H4 (cell line): ENCODE measurements at places on chromosomes 16 and 17. TPM values are rescaled to one million over a fixed set of nuclear protein-coding genes. Genes with fewer than 3 reads are reported as not detected.

PRR11 gene
- 13.0 and 14.7 TPM in 2 replicates for total RNA-seq

PAQR4 gene
- 14.4 and 17.9 TPM in 2 replicates for total RNA-seq

TOX3 gene
- total RNA-seq: 0.04 and 0.31 TPM in 2 replicates

SSTR5 gene
- total RNA-seq: not detected in 2 replicates

NKD1 gene
- total RNA-seq: 0.16 and 0.21 TPM in 2 replicates

ELAC2 gene
- 35.1 and 45.1 TPM in 2 replicates for total RNA-seq

CRHR1 gene
- total RNA-seq: 1.2 and 3.6 TPM in 2 replicates

C17orf78 gene
- total RNA-seq: not detected in 2 replicates

TMC5 gene
- total RNA-seq: not detected in 2 replicates

TAF1C gene
- 8.1 and 18.4 TPM in 2 replicates for total RNA-seq

ANKS4B gene
- total RNA-seq: not detected in 2 replicates

- DNase-seq: no peak
These were observed 64.3 kb downstream of the PGS1 start for GRCh38 chr17:78442648-78443218.

- no peak for DNase-seq
These were observed 123.6 kb upstream of the CDC42EP4 start for GRCh38 chr17:73435412-73435811.

DNA sequence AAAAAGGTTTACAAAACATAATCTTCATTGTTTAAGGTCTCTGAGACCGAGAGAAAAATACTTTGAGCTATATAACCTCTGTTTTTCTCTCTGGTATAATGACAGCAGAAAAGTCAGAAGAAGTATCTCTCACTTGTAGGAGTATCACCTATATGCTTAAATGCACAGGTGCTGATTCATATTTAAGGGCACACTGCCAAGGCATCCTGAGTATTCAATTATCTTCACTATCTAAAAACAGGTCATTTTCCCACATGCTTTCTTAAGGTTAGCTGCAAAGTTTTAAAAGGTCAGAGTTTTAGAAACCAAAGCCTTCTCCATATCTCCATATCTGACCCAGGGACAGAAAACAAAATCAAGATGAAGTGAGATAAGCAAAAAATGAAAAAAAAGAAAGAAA lies 99.3 kb upstream of the C17orf78 start:
- no peak for DNase-seq

DNA sequence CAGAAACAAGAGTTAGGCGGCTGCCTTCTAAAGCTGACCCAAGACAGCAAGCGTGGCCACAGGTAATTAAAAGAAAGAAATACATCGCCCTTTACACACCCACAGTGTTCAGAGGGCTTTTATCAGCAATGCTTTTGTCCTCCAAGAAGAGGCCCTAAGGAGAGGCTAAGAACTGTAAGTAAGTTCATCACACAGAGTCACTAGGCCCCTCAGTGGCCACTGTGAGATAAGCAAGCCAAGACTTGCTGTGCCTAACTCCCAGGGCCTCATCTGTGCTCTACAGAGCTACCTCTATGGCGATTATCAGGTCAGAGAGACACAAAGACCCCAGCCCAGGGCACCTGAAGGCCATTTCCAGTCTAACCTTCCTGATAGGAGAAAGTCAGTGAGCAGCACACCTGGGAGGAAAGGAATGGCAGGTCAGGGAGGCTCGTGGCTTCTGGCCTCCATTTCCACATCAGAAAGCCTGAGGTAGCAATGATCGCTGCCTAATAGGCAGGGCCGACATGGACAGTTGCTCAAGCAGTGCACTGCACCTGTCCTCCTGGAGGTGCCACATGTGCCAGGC lies 545.2 kb upstream of the CDH11 start:
- DNase-seq: peak; percentile 49

GRCh38 chr17:73914536-73915274 lies 270.5 kb upstream of the SDK2 start:
- DNase-seq: no peak

DNA sequence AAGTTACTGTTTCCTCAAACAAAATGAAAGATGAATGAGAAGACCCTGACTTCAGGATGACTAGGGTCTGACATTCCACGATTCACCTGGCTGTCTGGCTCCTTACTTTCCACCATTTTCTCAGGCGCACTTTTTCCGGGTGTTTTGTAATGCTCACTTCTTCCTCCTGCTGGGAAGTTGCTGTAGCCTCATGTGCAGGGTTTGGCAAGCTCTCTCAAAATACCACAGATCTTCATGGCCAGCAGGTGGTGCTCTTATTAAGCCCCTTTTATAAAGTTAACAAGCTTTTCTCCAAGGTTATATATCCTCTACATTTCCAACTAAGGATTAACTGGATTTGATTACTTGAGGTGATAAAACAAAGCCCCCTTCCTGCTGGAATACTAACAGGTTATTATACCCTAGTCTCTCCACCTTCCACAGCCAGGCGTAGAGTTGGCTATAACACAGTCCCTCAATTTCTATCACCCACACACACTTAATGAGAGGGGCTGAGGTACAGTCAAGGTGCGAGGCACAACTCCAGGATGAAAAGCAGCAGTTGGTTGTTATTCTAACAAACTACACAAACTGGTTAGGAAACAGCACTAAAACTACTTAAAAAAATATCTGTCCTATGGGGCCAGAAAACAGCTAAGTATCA lies 45.4 kb downstream of the STH start:
- peak; percentile 89 for DNase-seq

DNA sequence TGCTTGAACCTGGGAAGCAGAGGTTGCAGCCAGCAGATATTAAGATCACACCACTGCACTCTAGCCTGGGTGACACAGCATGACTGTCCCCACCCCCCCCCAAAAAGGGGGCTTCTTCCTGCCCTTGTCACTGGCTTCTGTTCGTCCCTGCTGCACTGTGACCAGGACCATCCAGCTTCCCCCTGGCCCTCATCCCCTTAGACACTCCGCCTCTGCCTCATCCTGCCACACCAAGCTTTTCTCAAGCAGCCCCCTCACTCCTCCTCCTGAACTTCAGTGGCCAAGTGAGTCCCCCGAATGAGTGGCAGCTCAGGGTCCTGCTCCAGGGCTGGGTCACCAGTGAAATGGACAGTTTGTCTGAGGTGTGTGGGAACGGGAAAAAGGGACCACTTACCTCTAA lies 177.3 kb downstream of the CPPED1 start:
- DNase-seq: no peak

GRCh38 chr16:12113523-12114345 lies 137.2 kb downstream of the SNX29 start:
- no peak for DNase-seq

- no peak for DNase-seq
These were observed 170.2 kb upstream of the GOT2 start for GRCh38 chr16:58904291-58904690.

DNA sequence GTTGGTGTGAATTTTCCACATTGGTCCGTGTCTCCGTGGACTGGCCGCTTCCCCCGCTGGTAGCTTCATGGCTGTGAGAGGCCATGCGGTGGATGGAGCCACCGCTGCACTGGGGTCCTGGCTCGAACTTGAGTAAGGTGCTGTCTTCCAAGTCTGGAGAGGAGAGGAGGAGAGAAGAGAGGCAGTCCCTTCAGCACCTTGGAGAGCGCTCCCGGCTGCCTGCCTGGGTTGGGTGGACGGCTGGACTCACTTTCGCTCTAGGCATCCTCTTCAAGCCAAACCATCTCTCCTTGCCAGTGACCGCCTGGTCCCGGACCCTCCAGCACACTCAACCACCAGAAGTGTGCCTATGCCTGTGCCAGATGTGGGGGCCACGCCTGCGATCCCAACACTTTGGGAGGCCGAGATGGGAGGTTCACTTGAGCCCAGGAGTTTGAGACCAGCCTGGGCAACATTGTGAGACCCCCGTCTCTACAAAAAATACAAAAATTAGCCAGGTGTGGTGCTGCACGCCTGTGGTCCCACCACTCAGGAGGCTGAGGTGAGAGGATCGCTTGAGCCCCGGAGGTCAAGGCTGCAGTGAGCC lies 6.2 kb downstream of the JPH3 start:
- DNase-seq: peak; percentile 39

DNA sequence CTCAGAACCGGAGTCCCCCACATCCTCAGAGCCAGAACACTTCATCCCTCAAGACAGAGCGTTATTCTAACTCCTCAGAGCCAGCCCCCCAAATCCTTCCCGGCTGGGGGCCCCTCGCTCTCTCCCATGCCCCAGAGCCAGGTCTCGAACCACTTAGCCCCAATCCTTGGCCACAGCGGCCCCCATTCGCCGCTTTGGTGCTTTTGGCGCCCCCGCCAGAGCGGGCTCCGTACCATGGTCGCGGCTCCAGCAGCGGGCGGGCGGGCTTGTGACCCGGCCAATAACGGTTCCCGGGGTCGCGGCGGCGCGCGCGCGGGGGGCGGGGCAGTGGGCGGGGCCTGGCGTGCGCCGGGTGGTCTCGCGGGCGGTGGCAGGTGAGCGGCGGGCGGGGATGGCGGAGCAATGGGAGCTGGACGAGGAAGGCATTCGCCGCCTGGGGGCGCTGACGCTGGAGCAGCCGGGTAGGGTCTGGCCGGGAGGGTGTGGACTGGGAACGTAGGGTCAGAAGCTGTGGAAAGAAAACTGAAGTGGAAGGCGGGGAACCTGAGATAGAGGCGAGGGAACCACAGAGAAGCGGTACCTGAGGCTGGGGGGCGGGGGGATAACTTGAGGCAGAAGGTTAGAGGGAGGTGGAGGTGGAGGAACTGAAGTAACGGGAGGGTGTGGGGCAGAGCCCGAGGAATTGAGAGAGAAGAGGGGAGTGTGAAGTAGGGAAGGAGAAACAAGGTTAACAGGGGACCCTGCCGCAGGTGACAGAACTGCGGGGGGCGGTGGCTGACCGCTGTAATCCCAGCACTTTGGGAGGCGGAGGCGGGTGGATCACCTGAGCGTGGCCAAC lies at the start of the genes KCTD19 and LRRC36:
KCTD19 (minus strand) TSS at position 270 of the 838 bp plus-strand sequence; CDS start at position 236, 34 bp downstream.
LRRC36 (plus strand) TSS at position 344 of the 838 bp plus-strand sequence; CDS start at position 392, 48 bp downstream.
- no peak for DNase-seq

DNA sequence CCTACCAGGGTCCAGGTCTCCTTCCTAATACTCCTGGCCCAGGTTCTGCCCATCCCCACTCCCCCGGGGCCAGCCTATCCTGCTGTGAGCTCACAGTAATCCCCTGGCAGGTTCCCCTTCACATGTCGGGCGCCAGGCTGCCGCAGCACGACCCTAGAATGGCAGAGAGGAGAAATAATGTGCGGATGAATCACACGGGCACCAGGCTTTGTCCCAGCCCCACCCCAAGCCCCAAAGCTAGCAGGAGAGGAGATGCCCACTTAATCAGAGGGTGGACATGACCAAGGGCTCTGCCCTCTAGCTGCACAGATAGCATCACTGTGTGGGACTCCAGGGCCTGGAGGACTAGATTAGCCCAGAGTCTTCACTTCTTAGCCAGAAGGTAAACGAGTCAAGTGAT lies 39.5 kb downstream of the ST3GAL2 start:
- DNase-seq: no peak

GRCh38 chr17:73182616-73183310 lies 10.1 kb upstream of the COG1 start:
- DNase-seq: no peak

DNA sequence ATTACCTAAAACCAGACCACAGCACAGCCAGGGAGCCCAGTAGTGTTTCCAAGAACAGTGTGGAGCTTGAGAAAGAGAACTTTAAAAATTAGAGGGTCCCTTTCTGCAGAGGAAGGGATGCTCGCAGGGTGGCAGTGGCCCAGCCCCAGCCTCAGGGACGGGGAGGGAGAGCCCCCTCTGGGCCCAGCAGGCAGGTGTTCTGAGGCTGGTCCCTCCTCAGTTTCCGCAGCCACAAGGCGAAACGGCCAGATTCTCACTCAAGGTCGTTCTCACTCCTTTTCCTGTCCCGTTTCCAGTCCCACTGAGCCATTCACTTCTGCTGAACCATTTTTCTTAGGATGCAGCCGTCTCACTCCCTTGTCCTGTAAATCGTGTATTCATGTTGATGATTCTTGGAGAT lies 20.0 kb downstream of the CIBAR2 start:
- DNase-seq: no peak

- no peak for DNase-seq
These were observed 16.0 kb downstream of the TRIM25 start for GRCh38 chr17:56897646-56898424.

DNA sequence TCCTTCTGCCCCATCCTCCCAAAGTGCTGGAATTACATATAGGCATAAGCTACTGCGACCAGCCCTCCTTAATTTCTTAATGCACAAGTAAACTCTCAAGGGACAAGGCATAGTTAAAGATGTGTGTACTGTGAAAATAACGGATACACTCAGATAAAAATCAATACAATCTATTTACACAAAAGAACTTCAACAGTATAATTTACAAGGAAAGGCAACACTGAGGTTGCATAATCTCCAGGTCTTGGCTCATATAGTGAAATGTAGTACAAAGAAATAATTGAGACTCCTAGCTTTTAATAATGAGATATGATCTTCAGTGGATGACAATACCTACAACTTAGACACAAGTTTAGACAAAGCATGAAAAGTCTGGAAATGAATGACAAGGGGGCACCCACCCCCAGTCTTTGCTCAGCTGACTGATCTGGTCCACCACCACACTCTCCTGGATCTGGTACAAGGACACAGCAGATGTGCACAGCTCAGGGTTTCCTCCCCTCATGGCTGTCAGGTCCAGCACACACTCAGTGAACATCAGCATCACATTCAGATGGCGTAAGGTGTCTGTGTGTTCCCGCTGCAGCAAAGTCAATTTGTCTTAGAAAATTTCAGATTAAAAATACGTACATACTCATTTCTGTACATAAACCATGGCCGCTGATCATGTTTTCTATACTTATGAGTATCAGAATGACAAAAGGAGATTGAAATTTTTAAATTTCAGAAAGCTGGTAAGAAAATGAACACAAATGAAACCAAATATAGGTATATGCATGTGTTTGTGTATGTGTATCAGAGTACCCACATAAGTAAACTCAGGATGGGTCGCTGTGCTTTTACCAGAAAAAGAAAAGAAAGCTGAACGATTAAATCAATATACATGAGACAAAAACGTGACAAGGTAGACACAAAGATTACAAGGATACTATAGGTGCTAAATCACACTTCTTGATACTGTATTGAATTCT lies 33.7 kb upstream of the ALDH3A1 start:
- no peak for DNase-seq

DNA sequence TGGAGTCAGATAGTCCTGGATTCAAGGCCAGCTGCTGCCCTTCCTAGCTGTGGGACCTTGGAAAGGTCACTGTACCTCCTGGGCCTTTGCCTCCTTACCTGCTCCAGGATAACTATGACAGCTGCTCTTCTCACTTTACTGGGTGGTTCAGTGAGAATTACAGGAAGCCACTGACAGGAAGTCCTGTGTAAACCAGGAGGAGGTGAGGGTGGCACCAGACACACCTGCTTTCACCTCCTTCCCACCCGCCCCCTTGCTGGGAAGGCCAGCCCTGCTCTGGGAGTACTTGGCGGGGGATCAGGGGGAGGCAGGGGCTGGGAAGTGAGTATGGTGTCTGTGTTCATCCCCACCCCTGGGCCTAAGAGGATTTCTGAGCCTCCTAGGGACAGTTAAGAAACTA lies 42.6 kb downstream of the CPNE2 start:
- DNase-seq: no peak
